WTC11 (cell line): ENCODE measurements at places on chromosomes 2 and 18. TPM values are rescaled to one million over a fixed set of nuclear protein-coding genes. Genes with fewer than 3 reads are reported as not detected.

GAL3ST2 gene
- total RNA-seq: 0.73 to 0.98 TPM (median 0.78 TPM) in 3 replicates

DNA sequence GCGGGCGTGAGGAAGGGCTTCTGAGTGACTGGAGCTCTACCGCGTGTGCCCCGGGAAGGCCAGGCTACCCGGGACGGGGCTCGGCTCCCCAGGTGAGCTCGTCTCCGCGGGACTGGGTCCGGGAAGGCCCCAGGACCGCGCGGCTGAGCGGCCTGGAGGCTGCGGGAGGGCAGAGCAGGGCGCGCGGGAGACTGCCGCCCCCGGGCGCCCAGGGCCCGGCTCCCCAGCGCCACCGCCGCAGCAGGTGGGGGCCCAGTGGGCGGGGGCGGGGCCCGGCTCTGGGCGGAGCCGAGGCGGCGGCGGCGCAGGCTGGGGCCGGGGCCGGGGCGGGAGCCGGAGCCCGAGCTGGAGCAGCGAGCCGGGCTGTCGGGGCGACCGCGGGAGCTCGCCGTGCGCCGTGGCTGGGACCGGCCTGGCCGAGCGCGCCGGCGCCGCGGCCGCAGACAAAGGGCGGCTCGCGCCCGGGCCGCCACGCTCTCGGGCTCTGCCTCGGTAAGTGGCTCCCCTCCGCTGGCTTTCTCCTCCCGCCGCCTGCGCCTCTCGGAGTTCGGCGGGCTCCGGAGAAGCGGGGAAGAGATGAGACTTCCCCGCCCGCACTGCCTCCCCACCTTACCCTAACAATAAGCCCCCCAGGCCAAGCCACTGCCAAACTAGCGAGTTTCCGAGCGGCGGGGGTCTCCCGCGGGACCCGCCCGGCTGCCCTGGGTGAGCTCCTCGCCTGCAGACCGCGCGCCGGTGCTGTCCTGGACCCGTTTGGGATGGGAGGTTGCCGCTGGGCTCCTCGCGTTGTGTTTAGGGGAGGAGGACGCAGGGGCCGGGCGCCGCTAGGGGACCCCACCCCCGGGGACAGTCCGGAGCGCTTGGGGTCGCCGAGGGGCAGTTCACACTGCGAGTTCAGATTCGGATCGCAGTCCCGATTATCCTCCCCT is at the start of gene MAPK4:
Gene MAPK4 (plus strand): TSS at position 336 of the 929 bp plus-strand sequence. CDS start 103,872 bp downstream, outside the sequence.
- DNase-seq: peak; percentile 49

- DNase-seq: no peak
These were observed 69.1 kb upstream of the B3GNT7 start for GRCh38 chr2:231326404-231326803.

- no peak for DNase-seq
These were observed 40.7 kb downstream of the INPP4A start for GRCh38 chr2:98485453-98485755.

DNA sequence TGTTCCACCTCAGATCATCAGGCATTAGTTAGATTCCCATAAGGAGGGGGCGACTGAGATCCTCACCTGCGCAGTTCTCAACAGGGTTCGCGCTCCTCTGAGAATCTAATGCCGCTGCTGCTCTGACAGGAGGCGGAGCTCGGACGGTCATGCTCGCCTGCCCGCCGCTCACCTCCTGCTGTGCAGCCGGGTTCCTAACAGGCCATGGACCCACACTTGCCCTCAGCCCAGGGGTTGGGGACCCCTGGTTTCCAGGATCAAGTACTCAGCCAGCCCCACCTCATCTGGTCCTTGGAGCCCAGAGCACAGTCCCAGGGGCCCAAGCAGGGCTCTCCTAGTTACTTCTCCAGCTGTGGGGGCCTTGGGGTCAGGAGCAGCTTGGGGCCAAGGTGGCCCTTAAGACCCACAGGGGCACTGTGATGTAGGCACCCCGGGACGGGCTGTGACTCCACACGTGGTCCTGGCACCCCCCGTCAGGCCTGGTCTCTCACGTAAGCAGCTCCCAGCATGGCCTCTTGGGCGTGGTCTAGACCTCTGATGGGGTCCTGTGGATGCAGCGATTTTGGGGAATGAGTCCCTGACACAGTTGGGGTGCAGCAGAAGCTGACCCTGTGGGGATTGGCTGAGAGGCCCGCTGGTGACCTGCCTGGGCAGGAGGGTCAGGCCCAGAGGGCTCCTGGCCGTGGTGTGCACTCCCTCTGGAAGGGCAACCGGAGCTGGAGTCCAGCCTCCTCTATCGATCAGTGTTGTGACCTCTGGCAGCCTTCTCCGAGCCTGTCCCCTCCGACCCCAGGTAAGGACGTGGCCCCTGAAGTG is 28.3 kb upstream of the OTOS start:
- DNase-seq: no peak
